ENCODE measurements at places on chromosomes 6 and 20.

- no peak for DNase-seq
These were observed 64.2 kb downstream of the MYLK4 start for GRCh38 chr6:2686515-2686914.

DNA sequence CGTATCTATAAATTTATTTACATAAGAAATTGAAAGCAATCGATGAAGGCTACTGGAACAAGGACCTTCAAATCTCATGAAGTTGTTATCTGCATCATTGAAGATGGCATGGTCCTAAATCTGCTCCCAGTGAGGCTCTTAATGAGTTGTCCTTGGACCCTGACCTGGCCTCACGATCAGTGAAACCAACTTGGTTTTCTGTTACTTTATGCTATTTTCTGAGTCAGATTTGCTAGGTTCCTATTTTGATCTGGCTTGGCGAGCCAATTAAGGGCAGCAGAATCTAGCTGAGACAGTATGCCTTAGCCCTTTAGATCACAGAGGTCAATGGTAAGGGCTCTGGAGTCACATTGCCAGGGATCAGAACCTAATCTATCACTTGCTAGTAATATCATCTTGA, 30.1 kb upstream of the NOX3 start:
- DNase-seq = no peak

- no peak for DNase-seq
These were observed 87.7 kb upstream of the UFL1 start for GRCh38 chr6:96433950-96434349.

DNA sequence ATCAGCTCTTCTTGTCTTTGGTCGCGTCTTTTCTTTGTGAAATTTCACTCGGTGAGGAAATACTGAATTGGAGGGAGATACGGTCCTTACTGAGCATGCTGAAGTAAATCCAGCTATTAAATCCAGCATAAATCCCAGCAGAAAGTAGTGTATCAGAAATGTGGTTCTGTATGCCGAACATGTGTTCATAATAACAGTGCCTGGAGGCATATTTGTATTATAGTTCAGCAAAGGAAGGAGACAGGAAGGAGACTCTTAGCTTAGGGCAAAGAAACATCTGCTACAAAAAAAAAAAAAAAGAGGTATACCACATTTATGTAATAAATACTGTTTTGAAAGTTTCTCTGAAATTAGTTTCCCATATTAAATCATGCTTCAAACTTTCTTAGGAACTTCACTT, 211.8 kb downstream of the PLCB4 start:
- DNase-seq = peak; percentile 52

DNA sequence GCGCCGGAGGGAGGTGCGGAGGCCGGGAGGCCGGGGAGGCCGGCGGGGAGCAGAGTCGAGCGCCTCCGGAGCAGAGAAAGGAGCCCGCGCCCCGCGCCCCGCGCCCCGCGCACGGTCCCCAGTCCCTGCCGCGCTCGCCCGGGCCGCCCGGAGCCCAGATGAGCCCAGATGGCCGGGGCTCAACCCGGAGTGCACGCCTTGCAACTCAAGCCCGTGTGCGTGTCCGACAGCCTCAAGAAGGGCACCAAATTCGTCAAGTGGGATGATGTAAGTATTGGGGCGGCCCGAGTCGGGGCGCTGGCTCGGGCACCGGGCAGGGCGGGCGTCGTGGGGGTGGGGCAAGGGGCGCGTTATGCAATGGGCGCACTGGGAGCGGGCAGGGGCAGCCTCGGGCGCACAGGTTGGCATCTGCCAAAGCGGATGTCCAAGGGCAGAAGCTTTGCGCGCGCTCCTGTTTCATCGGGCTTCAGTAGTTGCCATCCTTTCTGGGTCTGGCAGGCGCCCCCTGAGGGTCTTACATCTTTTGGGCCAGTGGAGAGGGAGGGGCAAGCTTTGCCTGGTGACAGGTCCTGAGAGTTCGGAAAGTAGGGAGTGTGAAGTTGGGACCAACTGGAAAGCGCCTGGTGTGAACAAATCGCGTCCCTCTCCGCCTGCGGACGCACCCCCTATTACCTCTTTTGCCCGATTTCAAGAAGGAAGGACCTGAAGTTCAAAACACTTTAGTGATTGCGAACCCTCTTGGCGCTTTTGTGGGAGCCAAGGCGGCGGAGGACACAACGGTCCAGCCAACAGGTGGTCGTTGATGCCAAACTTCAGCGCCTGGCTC, 631 bp downstream of the PLCB1 start:
- DNase-seq = peak; percentile 40

GRCh38 chr6:38579010-38579628, 60.6 kb downstream of the BTBD9 start:
- peak; percentile 29 for DNase-seq

Measured in ELR (cell line).